Foreskin melanocyte (primary cell): ENCODE measurements at places on chromosomes 6 and 20.
A peak's percentile ranks its signal among the peaks of the same experiment; 100 is the strongest.

DNA sequence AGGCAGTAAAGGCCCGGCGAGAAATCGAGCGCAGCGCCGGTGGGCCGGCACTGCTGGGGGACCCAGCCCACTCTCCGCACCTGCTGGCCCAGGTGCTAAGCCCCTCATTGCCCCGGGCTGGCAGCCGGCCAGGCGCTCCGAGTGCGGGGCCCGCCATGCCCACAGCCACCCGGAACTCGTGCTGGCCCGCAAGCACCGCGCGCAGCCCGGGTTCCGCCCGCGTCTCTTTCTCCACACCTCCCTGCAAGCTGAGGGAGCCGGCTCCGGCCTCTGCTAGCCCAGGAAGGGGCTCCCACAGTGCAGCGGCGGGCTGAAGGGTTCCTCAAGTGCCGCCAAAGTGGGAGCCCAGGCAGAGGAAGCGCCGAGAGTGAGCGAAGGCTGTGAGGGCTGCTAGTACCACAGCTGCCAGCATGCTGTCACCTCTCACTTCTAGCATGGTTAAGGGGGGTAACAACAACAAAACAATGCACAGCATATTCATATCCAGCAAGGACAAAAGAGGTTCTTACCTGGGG lies 11.3 kb upstream of the GMPR start:
- no peak for DNase-seq

DNA sequence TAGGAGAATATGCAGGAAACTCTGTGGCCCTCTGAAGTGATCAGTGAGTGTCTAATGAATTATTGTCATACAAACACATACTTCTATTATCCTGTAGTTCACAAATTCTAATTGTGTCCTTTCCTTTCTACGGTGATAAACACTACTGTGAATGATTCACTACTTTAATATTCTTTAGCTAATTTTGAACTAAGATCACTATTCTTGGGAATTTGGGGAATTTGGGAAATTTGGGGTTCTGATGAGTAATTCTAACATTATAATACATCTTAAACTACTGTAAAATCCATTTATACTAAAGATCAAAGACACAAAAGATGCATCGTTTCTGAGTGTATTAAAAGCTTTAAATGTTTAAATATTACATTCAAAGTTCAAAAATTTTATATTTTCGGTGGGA lies 1287.2 kb upstream of the CITED2 start:
- no peak for DNase-seq

DNA sequence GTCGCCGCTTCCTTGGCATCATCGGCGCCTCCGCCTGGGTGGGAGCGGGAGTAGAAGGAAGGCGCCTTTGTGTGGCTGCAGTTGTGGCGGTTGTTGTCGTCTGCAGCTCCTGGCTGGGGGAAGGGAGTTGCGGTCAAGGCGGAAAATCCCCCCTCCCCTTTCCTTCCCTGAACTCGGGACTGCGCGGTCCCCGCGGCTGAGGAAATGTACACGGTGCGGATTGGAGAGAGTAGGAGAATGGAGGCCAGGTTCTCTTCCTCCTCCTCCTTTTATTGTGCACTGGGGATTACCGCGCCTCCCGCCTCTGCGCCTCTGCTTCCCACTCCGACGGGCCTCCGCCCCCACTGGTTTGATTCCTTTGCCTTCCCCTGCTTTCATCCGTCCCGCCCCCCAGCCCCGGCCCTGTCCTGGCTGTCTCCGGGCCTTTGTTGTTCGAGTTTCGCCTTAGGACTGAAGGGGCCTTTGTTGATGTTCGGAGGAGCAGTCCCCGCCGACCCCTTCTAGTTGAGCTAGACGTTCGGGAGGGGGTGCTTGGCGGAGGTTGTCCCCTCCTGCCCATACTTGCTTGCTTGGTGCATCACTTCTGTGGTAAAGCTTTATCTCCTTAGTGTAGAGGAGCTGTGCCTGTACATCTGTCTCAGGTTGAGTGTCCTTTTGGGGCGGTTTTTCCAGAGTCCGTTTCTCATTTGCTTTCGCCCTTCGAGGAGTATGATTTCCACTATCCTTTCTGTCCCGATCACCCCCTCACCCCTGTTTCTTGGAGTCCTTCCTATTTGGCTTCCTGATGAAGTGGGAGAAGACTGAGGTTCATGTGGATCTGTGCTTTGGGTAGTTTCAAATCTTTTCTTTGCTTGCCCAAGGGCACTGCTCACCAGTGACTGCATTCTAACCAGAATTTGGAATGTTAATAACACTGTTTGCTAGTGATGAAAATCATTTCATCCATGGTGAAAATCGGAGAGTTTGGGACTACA lies 764 bp downstream of the ZNF292 start:
- peak; percentile 44 for DNase-seq

GRCh38 chr6:33978412-33979150 lies 167.3 kb downstream of the GRM4 start:
- no peak for DNase-seq

DNA sequence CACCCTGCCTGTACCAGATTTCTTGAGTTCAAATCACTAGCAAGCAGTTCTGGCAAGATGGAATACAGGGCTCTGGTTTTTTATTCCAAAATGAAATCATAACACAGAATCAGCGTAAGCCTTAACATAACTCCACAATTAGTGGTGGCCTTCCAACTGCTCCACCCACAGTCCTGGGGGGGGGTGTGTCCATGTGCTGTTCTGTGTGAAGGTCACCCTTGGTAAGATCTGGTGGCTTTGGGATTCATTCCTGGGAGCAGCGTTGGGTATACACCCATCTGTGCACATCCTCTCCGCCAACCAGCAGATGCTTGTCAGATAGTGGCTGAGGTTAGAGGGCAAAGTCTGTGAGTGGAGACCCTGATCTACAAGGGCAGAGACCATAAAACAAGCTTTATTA lies 49.9 kb upstream of the CD83 start:
- no peak for DNase-seq

- DNase-seq: no peak
Measured at GRCh38 chr6:47162793-47163192, 120.7 kb upstream of the ADGRF1 start.

DNA sequence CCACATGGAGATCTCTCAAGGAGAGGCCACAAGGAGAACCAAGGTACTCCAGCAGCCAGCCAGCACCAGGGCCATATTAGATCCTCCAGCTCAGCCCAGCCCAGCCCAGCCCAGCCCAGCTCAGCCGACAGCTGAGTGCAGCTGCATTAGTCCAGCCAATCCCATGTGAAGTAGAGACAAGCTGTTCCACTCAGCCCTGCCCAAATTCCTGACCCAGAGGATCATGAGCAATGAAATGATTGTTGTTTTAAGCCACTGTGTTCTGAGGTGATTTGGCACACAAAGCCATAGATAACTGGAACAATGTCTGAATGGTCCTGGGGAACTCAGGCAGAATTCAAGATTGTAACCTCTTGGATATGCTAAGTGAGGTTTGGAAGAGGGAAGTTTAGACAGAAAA lies 59.5 kb upstream of the BMP2 start:
- DNase-seq: no peak

GRCh38 chr6:92779746-92780145 lies 639.6 kb downstream of the EPHA7 start:
- DNase-seq: peak; percentile 29

DNA sequence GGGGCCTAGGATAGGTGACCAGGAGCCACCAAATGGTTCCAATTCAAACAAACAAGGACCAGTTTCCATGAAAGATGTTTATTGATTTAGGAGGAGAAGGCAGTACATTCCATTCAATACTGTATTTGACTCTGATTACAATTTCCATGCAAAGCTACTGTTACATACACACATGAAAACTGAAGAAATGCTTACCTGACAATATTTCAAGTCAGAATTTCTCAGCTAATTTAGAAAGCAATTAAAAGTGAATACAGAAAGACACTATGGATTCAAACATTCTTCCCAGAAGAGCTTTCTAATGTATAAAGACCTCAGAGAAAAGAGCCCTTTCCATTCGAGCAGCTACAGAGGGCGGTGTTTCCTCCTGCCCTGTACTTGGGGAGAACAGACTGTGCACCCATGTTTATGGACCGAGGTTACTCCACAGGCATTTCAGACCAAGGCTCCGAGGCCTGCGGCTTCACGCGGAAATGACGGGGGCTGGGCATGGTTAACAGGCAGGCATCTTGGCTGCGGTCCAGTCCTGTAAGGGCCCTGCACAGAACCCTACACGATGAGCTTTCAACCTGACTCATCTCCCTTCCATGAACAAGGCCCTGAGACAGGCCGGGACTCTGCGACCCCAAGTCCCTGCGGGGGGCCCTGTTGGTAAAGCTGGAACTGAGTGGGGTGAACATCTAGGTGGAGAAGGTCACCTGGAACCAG lies 25.7 kb upstream of the TCFL5 start:
- peak; percentile 71 for DNase-seq

DNA sequence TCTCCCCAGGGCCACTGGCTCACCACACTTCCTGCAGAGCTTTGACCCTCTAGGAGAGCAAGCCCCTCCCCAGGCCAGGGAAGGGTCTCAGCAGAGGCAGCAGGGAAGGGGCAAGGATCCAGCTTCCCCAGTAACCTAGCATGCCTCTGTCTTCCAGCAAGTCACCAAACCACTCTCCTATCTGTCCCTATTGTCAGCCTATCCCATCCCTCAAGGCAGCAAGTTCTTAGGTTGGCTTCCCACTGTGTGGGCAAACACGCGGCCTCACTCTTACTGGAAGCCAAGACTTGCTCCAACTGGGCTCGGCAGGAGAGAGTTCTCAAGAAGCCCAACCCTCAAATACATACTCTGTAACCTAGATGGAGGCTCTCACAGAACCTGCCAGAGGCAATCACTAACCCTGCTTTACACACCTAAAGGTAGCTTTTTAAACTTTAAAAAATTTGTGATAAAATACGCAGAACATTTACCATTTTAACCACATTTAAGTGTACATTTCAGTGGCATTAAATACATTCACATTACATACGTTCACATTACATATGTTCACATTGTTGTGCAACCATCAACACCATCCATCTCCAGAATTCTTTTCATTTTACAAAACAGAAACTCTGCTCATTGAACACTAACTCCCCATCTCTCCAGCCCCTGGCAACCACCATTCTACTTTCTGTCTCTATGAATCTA lies 58.5 kb downstream of the MRPL14 start:
- no peak for DNase-seq

- peak; percentile 88 for DNase-seq
Measured at GRCh38 chr6:161228921-161229591, 44.8 kb downstream of the AGPAT4 start.

DNA sequence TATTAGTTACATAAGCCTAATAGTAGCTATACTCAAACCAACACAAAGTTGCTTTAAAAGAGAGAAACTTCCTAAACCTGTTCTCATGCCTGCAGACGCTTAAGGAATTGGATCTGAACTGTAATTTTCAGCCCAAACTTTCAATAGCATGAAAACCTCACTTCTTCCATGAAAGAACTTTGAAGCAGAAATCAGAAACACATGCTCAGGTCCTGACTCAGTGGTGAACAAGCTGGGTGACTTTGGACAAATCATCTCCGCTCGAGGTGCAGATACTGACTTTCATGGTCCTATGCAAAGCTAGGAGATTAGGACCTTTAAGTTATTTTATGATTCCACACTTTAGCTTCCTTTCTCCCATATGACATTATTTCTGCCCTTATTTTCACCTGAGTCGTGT lies 36.5 kb downstream of the NOX3 start:
- DNase-seq: no peak

- no peak for DNase-seq
Measured at GRCh38 chr6:16592223-16592911, 168.9 kb downstream of the ATXN1 start.

GRCh38 chr20:1567392-1568162 lies 10.1 kb upstream of the SIRPD start:
- DNase-seq: no peak

- DNase-seq: no peak
Measured at GRCh38 chr20:57400231-57400701, 9.1 kb downstream of the RBM38 start.

- no peak for DNase-seq
Measured at GRCh38 chr20:24798930-24799705, 150.0 kb upstream of the CST7 start.

DNA sequence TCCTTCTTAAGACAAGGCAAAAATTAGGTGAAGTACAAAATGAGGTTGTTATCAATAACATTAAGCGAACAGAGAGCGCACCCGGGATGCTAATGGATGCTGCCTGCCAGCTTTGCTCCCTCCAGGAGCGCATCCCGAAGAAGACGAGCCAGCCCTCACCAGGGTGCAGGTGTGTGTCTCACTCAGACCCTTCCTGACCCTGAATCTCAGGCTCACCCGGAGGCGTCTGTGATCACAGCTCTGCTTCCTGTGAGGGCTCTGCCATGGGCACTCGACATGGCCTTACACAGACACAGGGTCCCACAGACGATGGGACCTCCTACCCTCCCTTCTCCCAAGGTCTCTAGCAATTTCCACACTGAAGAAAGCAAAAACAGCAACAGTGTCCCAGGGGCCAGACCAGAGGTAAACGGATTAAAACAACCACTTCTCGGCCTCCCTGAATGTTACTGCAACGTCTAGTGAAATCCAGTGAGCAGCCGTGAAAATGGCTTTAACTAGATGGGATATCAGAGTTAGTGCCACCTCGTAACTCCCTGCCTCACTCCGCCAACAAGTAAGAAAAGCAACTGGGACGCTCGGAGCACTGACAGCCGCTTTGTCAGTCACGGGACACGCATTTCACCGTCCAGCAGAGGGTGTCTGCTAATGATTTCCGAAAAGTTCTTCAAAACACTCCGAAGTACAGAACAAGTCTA lies 11.7 kb downstream of the ZBTB46 start:
- peak; percentile 29 for DNase-seq

- DNase-seq: no peak
Measured at GRCh38 chr6:160510199-160510598, 153.9 kb downstream of the LPA start.

DNA sequence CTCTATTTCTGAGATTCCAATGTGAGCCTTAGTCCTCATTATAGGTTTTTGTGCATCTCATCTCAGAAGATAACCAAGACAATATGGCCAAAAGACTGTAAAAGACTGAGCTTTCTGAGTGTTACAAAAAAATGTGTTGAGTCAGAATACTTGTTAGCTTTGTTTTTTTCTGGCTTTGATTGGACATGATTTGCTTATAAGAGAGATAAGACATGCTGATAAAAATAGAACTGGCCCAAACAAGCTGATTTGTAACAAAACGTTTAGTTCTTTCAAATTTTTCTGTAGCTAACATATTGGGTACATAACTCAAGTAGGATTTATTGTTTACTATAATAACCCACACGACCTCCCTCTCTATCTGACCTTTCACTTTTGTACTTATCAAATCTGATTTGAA lies 32.9 kb downstream of the FILIP1 start:
- no peak for DNase-seq

DNA sequence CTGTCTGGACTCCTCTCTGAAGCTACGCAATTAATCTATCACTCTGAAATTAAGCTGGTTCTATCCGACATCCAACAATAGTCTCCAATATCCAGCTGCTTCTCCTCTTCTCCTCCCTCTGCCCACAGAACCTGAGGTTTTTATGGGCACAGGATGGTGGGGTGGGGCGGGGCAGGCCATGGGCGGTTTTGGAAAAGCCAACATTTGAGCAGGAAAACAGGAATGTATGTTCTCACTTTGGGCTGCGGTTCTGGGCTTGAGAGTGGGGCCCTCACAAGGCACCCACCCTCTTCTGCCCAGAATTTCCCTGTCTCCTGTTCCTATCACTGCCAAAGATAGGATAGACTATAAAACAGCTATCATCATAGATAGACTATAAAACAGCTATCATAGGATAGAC lies 1144.2 kb downstream of the EPHA7 start:
- DNase-seq: no peak

GRCh38 chr6:111973927-111974639 lies 79.8 kb upstream of the CCN6 start:
- no peak for DNase-seq
